Activated CD4-positive, alpha-beta T cell treated with anti-CD3 and anti-CD28 coated beads for 48 hours (primary cell): ENCODE measurements at places on chromosomes 13 and 19.

GRCh38 chr13:105370011-105370650 lies 1165.3 kb downstream of the EFNB2 start:
- DNase-seq, result no peak

DNA sequence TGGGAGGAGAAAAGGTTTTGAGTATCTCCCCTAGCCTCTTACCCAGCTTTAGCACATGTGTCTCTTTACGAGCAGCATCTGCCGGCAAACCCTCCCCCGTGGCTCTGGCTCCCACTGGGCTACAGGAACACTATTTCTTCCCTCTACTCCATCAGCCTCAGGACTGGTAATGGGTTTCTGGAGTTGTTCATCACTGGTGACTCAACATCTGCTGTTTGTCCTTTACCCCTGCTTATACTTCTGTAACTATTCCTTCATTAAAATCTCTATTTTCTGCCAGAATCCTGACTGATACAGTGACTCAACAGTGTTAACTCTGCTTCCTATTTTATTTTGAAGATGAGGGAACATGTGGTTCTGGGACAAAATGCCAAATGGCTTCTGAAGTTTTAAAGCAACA lies 437.3 kb upstream of the HTR2A start:
- no peak for DNase-seq

GRCh38 chr13:24002206-24002815 lies 105.0 kb upstream of the C1QTNF9B start:
- no peak for DNase-seq

- DNase-seq, result no peak
Measured at GRCh38 chr19:29409076-29409862, 116.5 kb upstream of the VSTM2B start.

DNA sequence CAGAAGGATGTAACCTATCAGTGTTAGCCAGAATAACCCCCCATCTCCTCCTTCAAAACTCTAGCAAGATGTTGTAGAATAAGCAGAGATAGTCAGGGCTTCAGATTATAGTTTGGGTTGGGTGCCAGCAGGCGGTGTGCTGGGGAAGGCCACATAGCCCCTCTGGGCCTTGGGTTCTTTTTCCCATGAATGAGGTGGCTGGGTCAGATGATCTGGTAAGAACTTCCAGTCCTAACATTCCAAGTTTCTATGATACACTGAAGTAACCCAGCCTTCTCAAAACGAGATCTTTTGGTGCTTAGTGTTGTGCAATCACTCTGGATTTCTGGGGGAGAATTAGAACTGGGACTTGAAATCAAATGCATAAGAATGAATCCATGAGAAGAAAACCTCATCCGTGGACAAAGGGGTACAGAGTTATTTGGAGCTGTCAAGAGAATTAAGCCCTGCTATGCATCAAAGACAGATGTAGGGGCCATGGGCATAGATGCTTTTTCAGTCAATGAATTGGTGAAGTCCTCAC lies 810 bp downstream of the CBY2 start:
- no peak for DNase-seq

GRCh38 chr13:47463726-47464125 lies 537.3 kb downstream of the SUCLA2 start:
- DNase-seq, result no peak

DNA sequence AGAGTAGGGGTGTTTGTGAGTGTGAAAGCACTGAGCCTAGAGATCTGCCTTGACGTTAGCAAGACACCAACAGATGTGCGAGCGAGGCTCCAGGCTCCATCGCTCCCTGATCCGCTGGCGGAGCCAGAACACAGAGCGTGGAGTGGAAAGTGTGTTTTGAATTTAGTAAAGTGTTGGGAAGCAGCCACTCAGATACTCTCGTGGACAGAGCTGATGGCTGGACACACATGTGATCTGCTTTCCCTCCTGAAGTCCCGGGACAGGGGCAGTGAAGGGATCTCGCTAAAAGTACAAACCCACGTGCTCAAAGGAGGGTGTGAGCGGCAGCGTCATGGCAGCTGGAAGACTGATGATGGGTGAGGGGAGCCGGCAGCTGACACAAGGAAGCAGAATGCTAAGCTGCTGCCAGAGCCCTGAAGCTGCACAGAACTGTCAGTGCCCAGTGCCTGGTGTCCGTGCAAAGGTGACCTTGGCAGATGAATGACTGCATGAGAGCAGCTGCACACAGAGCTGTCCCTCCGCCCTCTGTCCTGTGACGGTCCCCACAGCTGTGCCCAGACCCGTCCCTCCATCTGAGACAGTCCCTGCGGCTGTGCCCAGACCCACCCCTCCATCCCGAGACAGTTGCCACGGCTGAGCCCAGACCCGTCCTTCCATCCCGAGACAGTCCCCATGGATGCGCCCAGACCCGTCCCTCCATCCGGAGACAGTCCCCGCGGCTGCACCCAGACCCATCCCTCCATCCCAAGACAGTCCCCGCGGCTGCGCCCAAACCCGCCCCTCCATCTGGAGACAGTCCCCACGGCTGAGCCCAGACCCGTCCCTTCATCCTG lies 29.6 kb upstream of the TMEM255B start:
- DNase-seq, result no peak

GRCh38 chr13:36154567-36155291 lies 23.5 kb upstream of the DCLK1 start:
- DNase-seq, result no peak

DNA sequence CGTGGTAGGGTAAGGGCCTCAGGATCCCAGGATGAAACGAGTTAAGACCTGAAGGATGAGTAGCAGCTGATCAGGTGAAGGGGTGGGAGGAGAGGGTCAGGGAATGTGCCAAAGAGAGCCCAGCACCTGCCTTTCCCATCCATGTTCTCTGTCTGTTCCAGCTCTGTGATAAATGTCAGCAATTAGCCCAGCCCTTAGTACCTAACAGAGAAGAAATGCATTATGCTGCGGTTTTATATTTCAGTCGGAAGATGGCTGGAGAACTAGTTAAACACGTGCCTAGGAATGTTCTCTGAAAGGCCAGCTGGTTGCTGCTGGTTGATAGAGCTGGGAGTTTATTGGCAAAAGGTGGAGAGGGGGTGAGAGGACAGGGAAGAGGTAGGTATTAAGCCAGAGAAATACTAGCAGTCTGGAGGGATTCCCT lies 268.2 kb downstream of the SHISA2 start:
- DNase-seq, result no peak

DNA sequence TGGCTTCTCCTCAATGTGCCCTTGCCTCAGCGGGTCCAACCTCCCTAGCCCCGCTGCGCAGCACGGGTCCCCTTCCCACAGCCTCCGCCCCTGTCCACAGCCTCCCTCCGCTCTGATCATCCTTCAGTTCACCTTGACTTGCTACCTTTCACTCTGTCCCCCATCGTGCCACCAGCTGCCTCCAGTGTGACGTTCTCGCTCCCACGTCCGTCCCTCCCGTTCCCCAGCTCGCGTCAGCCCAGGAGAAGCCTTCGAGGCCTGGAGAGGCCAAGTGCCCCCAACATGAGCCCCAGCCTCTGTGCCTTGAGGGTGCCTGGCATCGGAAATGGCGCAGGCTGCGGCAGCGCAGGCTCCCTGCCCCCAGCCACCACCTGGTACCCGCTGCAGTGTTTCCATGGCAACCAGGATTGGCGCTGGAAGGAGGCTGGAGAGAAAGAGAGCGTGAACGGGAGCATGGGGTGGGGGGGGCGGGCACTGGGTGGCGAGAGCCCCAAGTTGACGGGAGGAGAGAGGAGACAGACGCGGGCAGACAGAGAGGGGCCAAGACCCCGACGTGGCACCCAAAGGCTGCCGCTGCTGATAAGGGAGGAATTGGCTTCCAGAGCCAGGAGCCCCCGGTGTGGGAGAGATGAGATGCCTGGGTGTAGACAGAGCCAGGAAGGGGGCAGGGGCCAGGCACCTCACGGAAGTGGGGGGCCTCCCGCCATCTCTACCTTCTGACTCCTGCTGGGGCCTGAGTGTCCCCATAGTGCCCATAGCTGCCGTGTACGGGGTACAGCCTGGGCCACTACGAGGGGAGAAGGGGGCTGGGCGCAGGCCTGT lies 844 bp upstream of the ASPDH start:
- DNase-seq, result no peak

DNA sequence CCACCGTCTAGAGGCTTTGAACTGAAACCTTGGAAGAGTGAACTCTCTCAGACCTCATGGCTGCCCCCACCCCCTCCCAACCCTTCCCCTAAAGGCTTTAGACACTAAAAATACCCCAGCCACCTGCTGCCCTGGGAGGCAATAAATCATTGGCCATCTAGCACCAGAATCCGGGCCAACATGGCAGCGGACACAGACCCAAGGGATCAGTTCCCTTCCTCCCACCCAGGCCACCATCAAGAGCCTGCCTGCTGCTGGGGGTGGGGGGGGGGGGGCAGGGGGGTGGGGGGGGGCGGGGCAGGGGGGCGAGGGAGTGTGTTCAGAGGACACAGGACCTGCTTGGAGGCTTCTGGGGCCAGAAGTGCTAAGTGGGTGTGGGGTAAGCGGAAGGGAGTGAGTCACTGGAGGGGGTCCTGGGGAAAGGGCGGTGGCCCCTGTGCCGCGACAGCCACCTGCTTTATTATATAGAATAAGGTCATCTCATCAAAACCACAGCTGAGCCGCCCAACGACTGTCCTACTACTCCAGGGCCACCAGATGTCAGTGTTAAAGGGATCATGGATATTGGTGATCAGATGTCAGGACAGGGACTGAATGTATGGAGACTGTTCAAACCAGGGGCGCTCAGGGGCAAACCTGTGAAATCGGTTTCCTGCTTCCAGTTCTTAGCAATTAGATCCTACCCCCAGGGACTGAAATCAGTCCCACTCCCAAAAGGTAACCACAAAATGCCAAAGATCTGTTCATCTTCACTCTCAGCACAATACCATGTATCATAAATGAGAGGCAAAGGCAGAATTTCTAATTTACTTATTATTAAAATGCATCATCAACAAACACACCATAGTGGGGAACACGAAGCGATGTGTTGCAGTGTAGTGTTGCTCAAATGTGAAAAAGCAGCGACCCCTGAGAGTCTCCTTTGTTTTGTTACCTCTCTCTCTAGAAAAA lies 24.3 kb downstream of the ARL11 start:
- DNase-seq, result peak; percentile 38

DNA sequence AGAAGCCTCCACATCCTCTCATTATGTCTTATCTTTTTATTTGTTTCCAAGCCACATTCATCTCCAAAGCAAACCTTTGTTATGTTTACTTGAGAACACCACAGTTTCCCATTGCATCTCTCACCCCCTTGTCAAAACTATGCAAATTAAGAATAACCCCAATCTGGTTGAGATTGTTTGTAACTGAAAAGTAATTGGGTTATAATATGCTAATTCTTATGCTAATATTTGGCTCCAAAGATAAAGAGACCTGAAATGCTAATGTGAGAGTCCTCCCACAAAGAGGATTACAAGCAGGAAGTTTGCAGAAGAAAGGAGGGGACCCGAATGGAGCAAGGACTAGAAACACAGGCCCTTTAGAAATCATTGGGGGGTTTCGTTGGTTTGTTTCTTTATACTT lies 92.9 kb upstream of the UBL3 start:
- no peak for DNase-seq

DNA sequence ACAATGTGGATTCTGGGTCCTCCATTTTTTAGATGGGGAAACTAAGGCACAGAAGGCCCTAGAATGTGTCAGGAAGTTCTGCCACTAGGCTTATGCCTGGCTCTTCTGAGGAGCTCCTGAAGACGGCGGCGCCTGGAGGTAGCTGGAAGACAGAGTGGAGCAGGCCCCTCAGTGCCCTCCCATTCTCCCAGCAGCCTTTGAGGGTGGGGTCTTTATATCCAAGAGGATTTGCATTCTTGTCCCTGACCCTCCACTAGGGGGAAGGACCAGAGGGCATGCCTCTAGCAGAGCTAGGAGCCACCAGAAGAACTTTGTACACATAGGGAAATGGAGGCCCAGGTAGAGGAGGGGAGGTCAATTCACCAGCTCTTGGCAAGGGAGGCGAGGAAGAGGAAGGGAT lies 9.4 kb downstream of the CELF5 start:
- no peak for DNase-seq

GRCh38 chr19:38869836-38870607 lies 8.1 kb downstream of the RINL start:
- DNase-seq, result peak; percentile 95

GRCh38 chr19:49690656-49691242 lies at the start of gene CPT1C:
Gene CPT1C (plus strand): TSS chr19:49691116. CDS start chr19:49692253, 1,137 bp downstream.
- peak; percentile 80 for DNase-seq

DNA sequence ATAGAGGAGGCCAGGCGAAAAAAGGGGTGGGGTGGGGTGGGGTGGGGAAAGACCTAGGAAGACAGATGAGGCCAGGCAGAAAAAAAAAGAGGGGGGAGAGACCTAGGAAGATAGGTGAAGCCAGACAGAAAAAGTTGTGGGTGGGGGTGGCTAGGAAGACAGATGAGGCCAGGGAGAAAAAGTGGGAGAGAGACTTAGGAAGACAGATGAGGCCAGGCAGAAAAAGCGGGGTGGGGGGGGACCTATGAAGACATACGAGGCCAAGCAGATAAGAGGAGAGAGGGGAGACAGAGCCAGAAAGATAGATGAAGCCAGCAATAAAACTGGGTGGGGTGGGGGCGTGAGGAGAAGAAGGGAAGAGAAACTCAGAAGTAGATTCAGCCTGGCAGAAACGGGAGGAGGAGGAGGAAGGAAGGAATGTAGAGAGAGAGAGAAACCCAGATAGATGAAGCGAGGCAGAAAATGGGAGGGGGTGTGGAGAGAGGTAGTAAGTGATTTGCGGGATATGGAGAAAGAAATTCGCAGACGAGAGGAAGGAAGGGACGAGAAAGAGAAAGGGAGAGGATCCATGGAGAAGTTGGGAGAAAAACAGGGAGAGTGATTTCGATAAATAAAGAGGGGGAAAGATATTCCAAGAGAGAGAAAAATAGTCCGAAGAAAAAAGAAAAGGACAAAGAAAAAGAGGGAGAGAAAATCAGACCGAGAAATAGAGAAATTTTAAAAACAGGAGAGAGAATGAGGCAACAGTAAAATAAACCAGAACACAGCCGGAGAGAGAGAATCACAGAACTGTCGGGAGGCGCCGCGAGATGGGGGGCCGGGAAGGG lies 12.2 kb upstream of the CACNG6 start:
- DNase-seq, result no peak

DNA sequence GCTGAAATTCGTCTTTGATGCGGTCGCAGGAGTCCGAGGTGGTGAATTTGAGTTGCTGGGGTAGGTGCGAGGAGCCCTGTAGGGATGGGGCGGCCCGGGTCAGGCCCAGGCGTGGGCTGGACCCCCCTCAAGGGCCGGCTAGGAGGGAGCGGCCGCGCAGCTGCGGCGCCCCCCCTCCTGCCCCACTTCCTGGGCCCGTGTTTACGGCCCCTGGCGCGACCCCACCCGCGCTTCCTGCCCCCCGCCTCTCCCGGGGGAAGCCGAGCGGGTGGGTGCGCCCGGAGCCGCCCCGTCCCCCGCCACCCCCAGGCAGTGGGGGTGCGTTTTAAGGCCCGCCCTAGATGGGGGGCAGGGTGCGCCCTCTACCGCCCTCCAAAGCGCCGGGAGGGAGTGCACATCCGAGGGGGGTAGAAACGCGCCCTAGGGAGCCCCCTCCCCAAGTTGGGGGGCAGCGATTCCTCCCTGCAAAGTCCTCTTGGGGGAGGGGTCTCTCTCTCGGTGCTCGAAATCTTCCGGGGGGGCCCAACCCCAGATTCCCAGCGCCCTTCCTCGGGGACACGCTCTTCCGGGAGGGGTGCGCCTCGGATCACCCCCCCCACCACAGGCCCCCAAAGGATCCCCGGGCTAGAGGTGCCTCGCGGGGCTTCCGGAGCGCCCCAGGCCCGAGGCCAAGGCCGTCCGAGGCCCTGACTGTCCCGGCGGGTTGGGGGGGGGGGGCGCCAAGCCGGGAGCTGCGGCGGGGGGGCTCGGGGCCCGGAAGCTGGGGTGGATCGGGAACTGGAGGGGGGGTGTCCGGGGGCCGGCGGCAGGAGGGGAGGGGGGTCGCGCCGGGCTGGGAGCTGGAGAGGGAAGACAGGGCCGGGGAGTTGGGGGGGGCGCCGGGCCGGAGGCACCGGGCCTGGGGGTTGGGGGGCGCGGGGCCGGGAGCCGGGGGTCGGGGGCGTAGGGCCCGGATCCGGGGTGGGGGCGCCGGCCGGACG lies 823 bp downstream of the TLE5 start:
- DNase-seq, result peak; percentile 53
